Vagina (tissue), 2 donors: ENCODE measurements at places on chromosomes 4 and X.

DNA sequence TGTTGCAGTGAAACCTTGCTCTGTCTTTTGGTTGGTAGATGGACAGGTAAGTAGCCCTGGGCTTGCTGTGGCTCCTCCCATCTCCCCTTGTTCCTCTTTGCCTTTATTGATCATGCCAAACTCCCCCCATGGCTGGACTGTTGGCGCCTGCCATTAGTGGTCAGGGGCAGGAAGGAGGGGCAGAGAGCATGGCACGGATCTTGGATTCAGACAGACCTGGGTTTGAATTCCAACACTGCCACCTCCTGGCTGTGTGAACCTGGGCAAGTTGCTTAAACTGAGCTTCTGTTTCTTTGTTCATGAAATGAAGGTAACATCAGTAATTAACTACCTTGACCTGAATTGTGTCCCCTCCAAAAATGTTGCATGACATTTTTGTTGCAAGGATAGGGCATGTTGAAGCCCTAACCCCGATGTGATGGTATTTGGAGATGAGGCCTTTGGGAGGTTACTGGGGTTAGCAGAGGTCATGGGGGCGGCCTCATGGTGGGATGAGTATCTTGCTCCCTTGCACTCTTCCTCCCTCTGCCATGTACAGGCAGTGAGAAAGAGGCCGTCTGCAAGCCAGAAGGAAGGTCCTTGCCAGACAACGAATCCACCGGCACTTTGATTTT is 6.0 kb downstream of the SLC2A9 start:
- DNase-seq, result no peak

GRCh38 chr4:7120341-7120740 is 52.5 kb upstream of the GRPEL1 start:
- DNase-seq, result no peak

GRCh38 chr4:177239878-177240277 is 69.8 kb upstream of the NEIL3 start:
- DNase-seq, result no peak

DNA sequence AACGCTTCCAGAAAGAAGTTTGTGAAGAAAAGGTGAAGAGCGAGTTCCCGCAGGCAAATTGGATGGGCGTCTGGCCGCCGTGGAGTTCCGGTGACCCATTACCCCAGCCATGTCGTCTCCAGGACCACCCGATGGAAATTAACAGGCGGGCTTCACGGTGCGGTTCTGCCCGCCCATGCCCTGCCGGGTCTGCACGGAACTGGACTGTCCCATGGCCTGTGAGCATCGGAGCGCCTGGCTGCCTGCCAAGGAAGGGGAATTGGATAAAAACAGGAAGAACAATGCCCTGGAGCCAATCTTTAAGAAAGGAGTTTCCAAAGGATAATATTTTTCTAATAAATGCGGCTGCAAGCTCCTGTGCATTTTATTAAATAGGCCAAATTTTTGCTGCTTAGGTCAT is 319.8 kb upstream of the SLC7A11 start:
- DNase-seq, result no peak

DNA sequence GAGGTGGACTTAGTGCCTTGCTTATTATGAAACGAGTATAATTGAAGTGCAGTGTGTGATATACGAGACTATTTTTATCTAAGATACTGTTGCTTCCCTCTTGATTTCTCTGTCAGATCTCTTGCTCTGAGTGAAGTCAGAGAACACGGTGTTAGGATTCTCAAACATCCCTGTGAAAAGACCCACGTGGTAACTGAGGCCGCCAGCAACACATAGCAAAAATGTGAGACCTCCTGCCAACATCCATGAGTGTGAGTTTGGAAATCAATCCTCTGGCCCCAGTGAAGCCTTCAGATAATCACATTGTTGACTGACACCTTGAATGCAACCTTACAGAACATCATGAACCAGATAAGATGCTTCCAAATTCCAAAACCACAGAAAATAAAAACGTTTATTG is 954.4 kb downstream of the FAT4 start:
- DNase-seq, result no peak

GRCh38 chrX:38627683-38628082 is 66.3 kb downstream of the TSPAN7 start:
- no peak for DNase-seq

GRCh38 chr4:56434599-56435139 is 746 bp downstream of the PPAT start:
- DNase-seq, result peak; percentile 91

- no peak for DNase-seq
Measured at GRCh38 chrX:107716118-107716684, 59.4 kb downstream of the TSC22D3 start.

DNA sequence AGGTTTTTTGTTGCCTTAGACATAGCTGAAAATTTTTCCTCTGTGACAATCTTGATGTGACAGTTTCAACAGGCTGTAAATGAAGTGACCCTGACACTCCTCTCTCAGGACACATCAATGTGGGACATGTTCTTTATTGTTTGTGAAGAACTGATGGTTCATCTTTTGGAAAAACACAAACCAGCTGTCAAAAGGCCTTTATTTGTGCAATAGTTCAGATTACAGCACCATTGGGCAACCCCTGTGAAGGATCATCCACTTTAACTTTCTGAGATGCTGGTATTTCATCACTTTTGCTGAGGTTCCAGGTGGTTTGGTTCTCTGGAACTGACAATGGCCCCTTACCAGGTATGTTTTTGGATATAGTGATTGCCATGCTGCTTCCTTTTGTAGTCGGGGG is 40.3 kb downstream of the OSTC start:
- no peak for DNase-seq

DNA sequence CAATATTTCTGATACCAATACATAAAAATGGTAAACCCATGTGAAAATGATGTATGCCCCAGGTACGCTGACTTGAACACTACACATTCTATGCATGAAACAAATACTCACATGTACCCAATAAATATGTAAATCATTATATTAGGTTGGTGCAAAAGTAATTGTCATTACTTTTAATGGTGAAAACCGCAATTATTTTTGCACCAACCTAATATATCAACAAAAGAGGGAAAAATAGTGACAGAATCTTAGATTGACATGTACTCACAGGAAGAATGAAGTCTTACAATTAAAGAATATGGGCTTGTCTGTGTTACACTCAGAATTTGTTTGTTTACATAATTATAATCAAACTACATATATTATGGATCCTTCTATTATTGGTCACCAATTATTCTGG is 82.3 kb downstream of the GLRA3 start:
- DNase-seq, result no peak

GRCh38 chr4:2860391-2861348 is 17.0 kb downstream of the ADD1 start:
- DNase-seq, result no peak

DNA sequence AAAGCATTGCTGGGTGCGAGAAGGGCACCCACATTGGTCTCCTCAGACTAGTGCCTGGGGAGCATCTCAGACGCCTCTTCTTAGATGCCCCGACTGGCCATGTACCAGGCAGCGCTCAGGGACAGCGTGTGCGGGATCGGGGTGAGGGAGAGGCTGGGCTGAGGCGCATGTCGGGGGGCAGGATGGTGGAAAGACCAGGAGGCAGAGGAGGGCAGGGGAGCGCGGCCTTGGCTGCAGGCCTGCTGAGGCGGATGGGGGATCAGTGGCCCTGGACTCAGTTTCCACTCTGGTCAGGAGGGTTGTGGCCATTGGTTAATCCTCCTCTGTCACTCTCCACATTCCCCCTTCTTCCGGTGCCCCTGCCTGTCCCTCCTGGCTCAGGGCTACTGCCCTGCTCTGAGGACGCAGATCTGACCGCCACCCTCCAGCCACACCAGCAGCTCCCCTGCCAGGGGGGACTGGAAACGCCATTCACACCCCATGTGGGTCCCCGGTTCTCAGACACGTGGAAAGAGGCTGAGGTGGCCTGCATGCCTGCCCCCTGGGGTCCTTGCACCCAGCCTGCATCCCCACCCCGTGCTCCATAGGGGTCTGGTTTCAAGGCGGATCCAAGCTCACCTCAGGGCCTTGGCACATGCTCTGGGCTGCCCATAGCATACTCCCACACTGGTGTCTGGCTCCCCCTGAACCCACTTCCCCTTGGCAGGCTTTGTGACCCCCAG is 105.9 kb downstream of the CPZ start:
- DNase-seq, result no peak

GRCh38 chrX:13764281-13764680 is 29.7 kb downstream of the OFD1 start:
- no peak for DNase-seq

GRCh38 chr4:154399259-154399974 is 92.2 kb downstream of the DCHS2 start:
- no peak for DNase-seq

DNA sequence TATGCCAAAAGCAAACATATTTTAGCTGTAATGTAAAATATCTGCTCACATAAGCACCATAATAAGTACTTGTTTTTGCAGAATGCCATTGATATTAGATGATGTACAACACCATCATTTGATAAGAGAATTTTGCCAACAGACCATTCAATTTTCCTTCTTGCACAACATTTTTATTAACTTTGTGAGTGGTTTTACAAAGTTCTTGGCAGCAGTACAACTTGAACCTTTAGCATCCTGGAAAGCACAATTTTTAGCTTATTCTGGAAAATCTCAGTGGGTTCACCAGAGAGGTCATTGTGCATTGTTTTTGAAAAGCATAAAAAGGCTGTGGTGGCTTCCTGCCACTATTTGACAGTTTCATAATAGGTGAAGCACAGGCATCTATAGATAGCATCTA is 26.4 kb upstream of the REPS2 start:
- no peak for DNase-seq

DNA sequence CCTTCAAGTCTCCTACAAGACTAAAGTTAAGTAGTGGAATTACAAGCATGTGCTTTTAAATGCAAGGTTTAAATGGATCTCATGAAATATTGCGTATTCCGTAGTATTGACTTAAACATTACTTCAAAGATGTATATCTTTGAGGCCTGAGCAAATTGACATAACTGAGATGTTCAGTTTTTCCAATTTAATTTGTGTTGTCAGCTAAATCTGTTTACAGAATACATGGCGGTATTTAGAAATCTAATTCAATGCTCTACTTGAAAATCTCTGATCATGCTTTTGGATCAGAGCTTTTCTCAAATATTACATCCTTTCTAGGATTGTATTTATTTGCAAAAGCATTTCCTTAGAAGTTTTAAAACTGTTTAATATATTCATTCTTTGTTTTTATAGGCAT is 47.5 kb upstream of the PDE5A start:
- no peak for DNase-seq

DNA sequence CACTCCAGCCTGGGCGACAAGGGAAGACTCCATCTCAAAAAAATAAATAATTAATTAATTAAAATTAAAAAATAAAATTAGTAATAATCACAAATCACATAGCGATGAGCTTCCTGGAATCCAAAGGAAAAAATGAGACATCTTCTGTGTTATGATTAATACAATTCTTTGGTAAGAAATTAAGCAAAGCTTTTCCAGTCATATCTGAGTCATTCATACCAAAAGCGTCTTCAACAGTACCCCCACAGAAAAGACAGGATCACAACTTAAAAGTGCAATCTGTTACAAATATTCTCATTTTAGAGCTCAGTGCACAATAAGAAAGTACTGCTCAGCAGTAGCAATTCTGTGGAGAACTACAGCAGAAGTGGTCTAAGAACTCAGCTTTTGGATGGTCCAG is 168.5 kb upstream of the MXRA5 start:
- no peak for DNase-seq

GRCh38 chr4:37723067-37723466 is 36.9 kb upstream of the RELL1 start:
- DNase-seq, result no peak

GRCh38 chr4:54902271-54902670 is 223.1 kb downstream of the KDR start:
- DNase-seq, result no peak

- no peak for DNase-seq
Measured at GRCh38 chr4:145734031-145734430, 54.1 kb downstream of the C4orf51 start.

GRCh38 chrX:11264925-11265324 is 28.3 kb upstream of the AMELX start:
- no peak for DNase-seq

DNA sequence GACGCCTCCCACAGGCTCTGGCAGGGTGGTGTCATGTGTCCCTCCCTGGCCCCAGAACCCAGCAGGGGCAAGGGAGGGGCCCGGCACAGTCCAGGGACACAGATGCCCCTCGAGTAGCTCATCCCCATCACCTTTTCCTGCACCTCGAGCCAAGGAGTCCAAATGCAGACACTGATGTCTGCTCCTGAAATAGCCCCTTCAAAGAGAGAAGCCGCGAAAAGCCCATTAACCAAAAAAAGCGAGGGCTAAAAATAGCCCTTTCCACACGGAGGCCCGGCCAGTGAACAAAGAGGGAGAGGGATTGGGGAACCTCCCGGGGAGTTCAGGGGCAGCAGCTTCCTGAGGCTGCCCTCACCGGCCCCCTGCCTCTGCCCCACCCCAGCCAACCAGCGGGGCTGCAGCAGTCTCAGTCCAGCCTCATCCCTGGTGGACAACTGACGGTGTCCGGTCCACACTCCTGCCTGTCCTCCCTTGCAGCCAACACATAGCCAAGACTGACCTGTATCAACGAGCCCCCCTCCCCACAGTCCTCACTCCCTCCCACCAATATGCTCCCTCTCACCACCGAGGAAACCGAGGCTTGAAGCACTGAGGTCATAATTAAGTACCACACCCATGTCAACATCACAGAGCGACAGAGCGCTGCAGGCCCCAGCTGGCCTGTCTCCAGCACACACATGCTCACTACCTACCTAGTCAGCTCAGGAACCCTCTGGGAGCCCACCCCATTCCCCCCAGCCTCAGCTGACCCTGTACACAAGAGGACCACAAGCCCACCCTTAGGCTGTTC is 23.9 kb downstream of the WDR1 start:
- no peak for DNase-seq

DNA sequence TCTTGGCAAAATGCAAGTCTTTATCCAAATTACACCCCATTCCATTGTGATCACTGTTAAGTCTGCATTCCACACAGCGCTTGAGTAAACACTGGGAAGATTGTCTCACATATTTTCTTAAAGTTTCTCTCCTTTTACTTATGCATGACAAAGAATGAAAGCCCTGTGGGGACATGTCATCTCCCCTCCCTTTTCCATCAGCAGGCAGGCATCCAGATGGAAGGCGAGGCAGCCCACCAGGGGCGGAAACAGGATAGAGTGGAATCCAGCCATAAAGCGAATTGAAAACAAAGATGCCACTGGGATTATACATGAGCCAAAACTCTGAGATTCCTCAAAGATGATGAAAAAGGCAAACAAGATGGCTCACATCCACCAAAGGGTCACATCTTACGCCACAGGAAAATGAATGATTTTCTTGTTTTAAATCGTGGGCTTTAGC is 78.2 kb downstream of the AFAP1 start:
- no peak for DNase-seq

GRCh38 chr4:146577111-146577510 is 55.4 kb upstream of the SLC10A7 start:
- DNase-seq, result no peak
